Fibroblast of skin of left biceps (primary cell): ENCODE measurements at places on chromosomes 5 and 9.

- DNase-seq, result no peak
Measured at GRCh38 chr9:117191504-117192261, 223.2 kb downstream of the ASTN2 start.

GRCh38 chr9:75146229-75146628 lies 57.9 kb downstream of the OSTF1 start:
- no peak for DNase-seq

GRCh38 chr5:56415356-56415765 lies 182.2 kb upstream of the ANKRD55 start:
- peak; percentile 30 for DNase-seq

GRCh38 chr9:130837643-130838042 lies 2.6 kb downstream of the ABL1 start:
- DNase-seq, result no peak

- DNase-seq, result no peak
Measured at GRCh38 chr9:126326228-126327005, at the start of gene MVB12B. Gene MVB12B (plus strand): TSS chr9:126326829. CDS start chr9:126326930, 101 bp downstream.

GRCh38 chr5:115796656-115797055 lies 19.8 kb downstream of the CDO1 start:
- no peak for DNase-seq

- no peak for DNase-seq
Measured at GRCh38 chr9:131402073-131402472, 8.2 kb downstream of the PRRC2B start.

DNA sequence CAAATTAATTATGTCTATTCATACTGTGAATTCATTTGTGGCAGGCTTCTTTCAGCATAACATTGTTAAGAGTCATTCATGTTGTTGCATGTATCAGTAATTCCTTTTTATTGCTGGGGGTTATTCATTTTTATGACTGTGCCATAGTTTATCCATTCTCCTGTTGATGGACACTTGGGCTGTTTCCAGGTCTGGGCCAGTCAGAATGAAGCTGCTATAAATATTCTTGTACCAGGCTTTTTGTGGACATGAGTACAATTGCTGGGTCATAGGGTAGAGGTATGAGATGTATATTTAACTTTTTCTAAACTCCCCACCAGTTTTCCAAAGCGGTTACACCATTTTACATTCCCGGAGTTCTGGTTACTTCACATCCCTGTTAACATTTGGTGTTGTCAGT lies 13.6 kb downstream of the PRPF4 start:
- no peak for DNase-seq

DNA sequence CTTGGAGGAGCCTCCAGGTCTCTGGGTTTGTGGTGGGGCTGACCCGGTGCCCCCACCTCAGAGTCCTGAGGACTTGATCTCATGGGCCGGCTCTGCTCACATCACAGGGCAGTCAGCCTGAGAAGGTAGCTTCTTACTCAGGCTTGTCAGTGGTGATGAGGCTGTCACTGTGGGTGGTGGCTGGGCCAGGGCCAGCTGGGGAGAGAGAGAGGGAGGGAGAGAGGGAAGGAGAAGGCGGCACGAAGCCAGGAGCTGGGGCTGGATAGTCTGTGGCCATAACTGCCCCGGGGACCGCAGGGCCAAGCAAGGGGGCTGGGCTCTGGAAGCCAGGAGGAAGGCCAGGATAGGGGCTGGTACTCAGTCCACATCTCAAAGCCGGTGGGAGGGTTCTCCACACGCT lies 6.5 kb downstream of the NTNG2 start:
- no peak for DNase-seq

GRCh38 chr9:132094314-132094791 lies 14.7 kb upstream of the MED27 start:
- peak; percentile 97 for DNase-seq

DNA sequence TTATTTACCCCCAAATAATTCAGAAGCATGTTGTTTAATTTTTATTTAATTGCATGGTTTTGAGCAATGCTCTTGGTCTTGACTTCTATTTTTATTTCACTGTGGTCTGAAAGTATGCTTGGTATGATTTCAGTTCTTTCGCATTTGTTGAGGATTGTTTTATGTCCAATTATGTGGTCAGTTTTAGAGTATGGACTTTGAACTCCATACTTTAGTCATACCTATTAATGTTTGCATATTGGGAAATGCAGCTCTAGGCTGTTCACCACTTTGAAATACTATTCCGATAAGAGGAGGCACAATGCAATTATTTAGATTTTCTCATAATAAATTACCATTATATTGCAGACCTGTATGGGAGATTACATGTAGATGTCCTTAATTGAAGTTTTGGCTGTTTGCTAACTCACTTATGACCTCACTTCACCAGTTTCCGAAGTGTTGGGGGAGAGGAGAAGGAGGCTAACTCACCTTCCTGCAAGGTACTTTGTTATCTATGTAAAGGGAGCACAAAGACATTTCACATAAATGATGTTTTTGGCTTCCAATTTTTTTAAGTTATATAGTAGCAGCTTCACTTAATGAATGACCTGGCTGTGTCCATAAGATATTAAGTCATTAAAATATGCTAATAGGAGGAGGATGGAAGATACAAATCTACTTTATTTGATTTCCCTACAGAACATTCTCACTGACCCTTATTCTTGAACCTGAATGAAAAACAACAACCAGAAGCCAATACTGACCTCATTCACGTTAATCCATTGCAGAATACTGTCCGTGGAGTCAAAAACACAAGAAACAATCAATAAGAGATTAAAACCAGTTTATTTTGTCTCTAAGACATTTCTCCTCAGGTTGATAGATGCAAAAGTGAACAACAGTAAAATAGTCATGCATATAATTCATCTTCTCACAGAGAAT lies 970.3 kb upstream of the ARRDC3 start:
- no peak for DNase-seq

DNA sequence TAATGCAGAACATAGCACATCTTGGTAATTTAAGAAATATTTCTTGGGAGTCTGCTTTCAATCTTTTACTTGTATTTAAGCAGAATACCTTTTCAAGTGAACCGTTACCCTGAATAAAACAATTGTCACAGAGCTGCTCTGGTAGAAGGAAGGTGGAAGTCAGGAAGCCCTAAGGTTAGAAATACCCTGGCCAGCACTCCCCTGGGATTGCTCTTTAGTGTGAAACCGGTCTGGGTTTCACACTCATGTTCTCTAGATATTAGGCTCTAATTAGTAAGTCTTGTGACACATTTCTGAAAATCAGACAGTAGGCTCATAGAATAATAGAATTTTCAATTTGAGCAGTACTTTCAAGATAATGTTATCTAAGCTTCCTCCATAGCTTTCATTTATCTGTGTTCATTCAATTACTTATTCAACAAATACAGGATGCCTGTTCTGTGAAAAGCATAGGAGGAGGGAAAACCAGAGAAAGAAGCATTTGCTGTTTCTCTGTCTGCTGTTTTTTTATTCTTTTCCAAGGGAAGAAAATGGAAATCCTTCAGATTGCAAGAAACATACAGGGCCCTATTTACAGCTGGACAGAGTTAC lies 825.5 kb downstream of the TLR4 start:
- no peak for DNase-seq

DNA sequence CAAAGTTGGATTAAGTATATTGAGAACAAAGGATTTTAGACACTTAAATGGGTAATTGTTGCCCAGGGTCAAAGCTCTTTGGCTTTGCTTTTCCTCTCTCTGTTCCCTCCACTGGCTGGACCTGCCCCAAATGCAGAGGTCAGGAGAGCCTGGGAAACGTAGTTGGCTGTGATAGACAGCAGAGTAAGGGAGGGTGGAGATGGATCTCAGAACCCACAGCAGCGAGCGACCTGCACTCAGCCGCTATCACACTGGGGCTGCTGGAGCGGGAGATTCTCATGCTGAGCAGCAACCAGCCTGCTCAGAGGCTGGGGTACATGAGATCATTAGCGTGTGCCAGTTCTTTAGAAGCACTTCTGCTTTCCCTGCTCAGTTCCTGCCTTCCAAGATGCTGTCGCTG lies 71.8 kb upstream of the TTC23L start:
- no peak for DNase-seq

GRCh38 chr5:100668511-100668910 lies 133.3 kb downstream of the FAM174A start:
- DNase-seq, result no peak

GRCh38 chr5:36641431-36641830 lies 35.0 kb downstream of the SLC1A3 start:
- DNase-seq, result peak; percentile 67

GRCh38 chr5:75465480-75465879 lies 45.9 kb downstream of the CERT1 start:
- DNase-seq, result no peak

DNA sequence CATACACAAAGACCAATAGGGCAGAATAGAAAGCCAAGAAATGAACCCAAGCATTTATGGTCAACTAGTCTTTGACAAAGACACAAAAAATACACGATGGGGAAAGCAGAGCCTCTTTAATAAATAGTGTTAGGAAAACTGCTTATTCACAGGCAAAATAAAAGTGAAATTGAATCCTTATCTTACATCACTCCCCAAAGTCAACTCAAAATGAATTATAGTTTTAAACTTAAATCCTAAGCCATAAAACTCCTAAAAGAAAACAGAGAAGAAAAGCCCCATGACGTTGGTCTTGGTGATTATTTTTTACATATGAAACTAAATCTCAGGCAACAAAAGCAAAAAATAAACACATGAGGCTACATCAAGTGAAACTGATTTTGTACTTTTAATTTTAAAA lies 46.8 kb downstream of the CHSY3 start:
- no peak for DNase-seq

- no peak for DNase-seq
Measured at GRCh38 chr9:129206905-129207304, 28.8 kb upstream of the IER5L start.

GRCh38 chr9:124239249-124240073 lies 18.3 kb upstream of the NEK6 start:
- no peak for DNase-seq

DNA sequence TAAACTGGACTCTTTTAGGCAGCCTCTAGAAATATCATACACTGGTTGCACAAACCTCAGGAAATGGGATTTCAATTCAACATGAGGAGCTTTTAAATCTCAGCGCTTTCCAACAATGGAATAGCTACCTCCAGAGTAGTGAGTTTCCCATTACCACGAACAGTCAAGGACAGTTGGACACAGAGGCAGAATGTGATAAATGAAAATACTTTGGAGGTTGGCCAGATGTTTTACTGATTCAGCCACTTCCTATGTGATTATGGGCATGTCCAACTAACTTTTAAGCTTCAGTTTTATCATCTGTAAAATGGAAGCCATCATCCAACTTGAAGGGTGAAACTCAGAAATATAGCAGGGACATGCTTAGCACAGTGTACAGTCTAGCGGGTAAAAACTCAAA lies 2.1 kb downstream of the FBXW2 start:
- DNase-seq, result no peak

DNA sequence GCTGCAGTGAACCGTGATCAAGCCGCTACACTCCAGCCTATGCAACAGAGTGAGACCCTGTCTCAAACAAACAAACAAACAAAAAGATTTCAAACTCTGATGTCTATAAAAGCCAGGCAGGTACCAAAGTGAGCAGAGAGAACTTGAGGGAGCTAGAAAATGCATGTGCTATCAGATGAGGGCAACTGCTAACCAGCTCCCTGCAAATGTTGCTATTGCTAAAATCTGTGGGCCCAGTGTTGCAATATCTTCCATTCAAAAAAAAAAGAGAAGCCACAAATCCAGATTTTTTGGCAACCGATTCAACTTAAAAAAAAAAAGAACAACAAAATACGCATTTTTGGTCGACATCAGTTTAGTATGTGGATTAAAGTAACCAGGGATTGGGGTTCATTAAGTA lies 5.5 kb downstream of the UBE2D2 start:
- no peak for DNase-seq

GRCh38 chr5:77325921-77326541 lies 115.6 kb downstream of the PDE8B start:
- DNase-seq, result no peak

DNA sequence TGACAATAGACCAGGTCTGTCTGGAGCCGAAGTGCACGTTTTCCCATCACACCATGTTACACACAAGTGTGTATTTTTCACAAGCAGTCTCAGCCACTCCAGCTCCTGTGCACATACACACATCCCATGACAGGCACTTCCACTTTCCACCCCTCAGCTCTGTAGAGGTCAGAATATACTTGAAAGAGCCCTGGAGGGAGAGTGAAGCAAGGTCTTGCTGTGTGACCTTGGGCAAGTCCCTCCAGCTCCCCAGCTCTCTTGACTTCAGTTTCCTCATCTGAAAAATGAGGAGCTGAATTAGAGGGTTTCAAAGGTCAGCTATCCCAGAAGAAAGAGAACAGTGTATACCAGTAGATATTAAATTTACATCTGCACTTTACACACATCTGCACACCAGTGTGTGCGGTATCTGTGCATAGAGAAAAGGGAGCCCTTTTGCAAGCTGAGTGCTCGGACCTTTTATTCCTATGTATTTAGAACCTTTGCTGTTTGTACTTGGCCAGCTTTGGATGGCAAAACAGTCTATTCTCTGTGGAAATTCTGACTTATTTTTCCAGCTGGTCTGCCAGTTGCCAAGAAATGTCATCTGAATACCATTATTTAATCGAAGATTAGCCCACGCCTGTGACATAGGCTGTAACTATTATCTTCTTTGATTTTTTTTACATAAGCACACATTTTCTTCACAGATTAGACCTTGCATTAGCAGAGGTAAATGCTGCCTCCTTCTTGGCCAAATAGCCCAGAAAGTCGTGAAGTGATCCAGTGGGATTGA lies 528.0 kb downstream of the BNC2 start:
- DNase-seq, result no peak

- DNase-seq, result no peak
Measured at GRCh38 chr5:53871050-53871449, 310.6 kb downstream of the NDUFS4 start.

GRCh38 chr5:91266184-91266705 lies 116.9 kb downstream of the ARRDC3 start:
- DNase-seq, result peak; percentile 23

- DNase-seq, result no peak
Measured at GRCh38 chr9:74861773-74862474, 25.8 kb downstream of the TRPM6 start.

DNA sequence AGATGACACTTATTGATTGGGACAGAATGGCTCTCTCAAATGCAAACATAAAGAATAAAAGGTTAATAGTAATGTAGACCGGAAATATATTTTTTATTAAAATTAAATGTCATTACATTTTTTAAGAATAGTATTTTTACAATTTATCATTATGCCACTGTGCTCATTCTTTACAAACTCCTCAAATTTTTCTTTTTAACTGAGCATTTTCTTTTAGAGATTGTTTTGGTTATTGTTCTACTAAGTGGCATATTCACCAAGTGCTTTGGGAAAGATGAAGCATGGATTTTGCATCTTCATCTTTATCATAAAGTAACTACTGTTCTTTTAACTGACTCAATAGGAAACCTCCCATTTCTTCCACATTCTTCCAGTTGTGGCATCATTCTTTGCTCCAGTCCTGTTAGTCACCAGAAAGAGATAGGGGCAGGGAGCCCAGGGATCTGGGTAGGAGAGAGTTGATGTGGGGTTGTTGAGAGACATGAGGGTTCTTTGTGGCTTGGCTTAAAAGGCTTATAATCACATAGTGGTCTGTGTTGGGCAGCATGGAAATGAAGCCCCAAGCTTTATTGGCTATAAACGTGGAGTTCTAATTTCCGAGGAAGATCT lies 69.8 kb downstream of the SYK start:
- DNase-seq, result no peak
